Activated T-helper 2 cell treated with anti-CD3 and anti-CD28 coated beads, Interferon-gamma antibody, Interleukin-2, Interleukin-4, amounts not matched to agents 10 μg/mL and 5 μg/mL and 100 μg/mL, durations not matched to agents 14 hours and 24 hours and 36 hours (primary cell): ENCODE measurements at places on chromosomes 5 and 9. TPM values are rescaled to one million over a fixed set of nuclear protein-coding genes. Genes with fewer than 3 reads are reported as not detected.

GRCh38 chr9:131276094-131276888 lies at the start of gene FAM78A:
Gene FAM78A (minus strand): TSS chr9:131276510. CDS start chr9:131276179, 331 bp downstream.
- peaks cover 27% of the 10 kb centered on the region for H3K4me1 ChIP-seq
- peaks cover 48% of the 10 kb centered on the region for H3K36me3 ChIP-seq
- H3K27ac ChIP-seq, result peak within 1 kb of the TSS; percentile 97
- H3K27me3 ChIP-seq, result peaks cover 4% of the 10 kb centered on the region

DNA sequence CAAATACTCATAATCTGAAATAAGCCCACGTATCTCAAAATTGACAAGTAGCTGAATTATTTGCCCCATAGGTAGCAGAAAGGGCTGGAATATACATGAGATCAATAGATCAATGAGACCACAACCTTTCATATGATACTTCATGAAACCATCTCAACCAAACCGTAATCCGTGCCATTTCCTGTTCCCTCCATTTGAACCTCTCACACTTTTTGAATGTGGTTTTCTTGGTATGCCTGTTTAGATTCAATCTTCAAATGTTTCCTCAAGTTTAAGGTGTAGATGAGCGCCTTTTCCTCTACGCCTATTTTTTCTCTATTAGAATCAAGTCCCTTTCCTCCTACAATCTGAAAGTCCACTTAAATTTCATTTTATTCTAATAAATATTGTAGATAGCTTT lies 805.5 kb downstream of the EFNA5 start:
- no peak overlapping the region for H3K27ac ChIP-seq
- peaks cover 4% of the 10 kb centered on the region for H3K4me1 ChIP-seq
- no peaks in the 10 kb centered on the region for H3K27me3 ChIP-seq
- H3K4me3 ChIP-seq, result no peak overlapping the region

DNA sequence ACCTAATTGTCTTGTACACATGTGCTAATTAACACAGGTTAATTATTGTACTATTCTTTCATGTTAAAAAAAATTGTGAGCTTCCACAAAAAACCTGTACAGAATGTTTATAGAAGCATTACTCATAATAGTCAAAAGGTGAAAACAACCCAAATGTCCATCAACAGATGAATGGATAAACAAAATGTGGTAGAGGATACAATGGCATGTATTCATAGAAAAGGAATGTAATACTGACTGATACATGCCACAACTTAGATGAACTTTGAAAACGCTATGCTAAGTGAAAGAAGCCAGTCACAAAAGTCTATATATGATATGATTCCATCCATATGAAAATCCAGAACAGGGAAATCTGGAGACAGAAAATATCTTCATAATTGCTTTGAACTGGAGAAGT lies 25.6 kb downstream of the RRAGA start:
- no peak for DNase-seq
- peaks cover 73% of the 10 kb centered on the region for H3K36me3 ChIP-seq
- H3K27me3 ChIP-seq, result no peaks in the 10 kb centered on the region
- peaks cover 4% of the 10 kb centered on the region for H3K4me1 ChIP-seq
- no peak overlapping the region for H3K4me3 ChIP-seq
- H3K27ac ChIP-seq, result peak overlapping the region; percentile 1

GRCh38 chr5:157744051-157745011 lies 819 bp downstream of the LSM11 start:
- H3K4me3 ChIP-seq, result peak overlapping the region; percentile 90
- no peaks in the 10 kb centered on the region for H3K27me3 ChIP-seq
- peaks cover 39% of the 10 kb centered on the region for H3K4me1 ChIP-seq
- DNase-seq, result no peak
- H3K36me3 ChIP-seq, result peaks cover 29% of the 10 kb centered on the region
- H3K27ac ChIP-seq, result peak overlapping the region; percentile 82

GRCh38 chr9:81086416-81086815 lies 602.9 kb downstream of the TLE1 start:
- no peak overlapping the region for H3K4me3 ChIP-seq
- no peak for DNase-seq
- no peaks in the 10 kb centered on the region for H3K27me3 ChIP-seq
- H3K4me1 ChIP-seq, result no peaks in the 10 kb centered on the region

- H3K27ac ChIP-seq, result no peak overlapping the region
- peaks cover 63% of the 10 kb centered on the region for H3K36me3 ChIP-seq
- H3K27me3 ChIP-seq, result peaks cover 6% of the 10 kb centered on the region
Observed at GRCh38 chr5:173316339-173317020, 11.7 kb downstream of the STC2 start.

- no peak for DNase-seq
- H3K4me1 ChIP-seq, result peaks cover 25% of the 10 kb centered on the region
- peaks cover 28% of the 10 kb centered on the region for H3K27me3 ChIP-seq
- no peaks in the 10 kb centered on the region for H3K36me3 ChIP-seq
Observed at GRCh38 chr5:113283558-113283957, 151.2 kb downstream of the TSSK1B start.

- peaks cover 14% of the 10 kb centered on the region for H3K27me3 ChIP-seq
- DNase-seq, result no peak
- peaks cover 8% of the 10 kb centered on the region for H3K4me1 ChIP-seq
- no peaks in the 10 kb centered on the region for H3K36me3 ChIP-seq
Observed at GRCh38 chr5:82657033-82657699, 379.0 kb upstream of the RPS23 start.

DNA sequence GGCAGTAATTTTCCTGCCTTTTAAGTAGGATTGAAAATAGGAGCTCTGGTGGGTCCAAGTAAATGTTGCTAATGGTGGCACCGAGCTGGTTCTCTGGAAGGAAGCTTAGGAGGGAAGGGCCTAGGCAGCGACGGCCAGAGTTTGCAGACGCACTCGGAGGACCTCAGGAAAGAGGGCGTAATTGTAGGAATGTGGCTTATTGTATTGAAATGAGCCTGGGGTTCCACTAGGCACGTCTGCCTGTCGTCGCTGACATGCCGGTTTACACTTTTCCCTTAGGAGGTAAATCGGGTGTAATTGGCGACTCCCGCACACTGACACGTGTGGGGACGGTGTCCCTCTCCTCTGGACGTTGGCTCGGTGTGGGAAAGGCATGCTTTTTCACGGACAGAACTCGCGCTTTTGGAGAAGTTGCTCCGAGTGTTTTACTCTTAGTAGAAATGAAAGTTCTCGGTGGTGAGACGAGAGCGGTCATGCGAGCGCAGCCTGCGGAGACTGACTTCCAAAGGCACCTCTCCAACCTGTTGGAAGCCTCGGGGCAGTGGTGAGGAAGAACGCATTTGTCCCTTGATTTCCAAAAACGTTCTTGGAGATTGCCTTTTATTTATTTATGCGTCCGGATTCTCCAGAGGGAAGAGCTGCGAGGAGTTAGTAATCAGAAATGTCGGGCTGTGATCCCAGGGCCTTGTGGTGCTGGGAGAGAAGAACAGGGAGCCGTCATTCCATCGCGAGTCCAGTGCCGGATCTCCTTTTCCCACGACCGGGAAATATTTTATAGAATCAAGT lies 1.3 kb downstream of the NR4A3 start:
- H3K36me3 ChIP-seq, result peaks cover 60% of the 10 kb centered on the region
- no peak for DNase-seq
- H3K4me3 ChIP-seq, result peak overlapping the region; percentile 100
- H3K27ac ChIP-seq, result peak overlapping the region; percentile 87

GRCh38 chr5:103510851-103511553 lies 51.6 kb downstream of the NUDT12 start:
- peaks cover 2% of the 10 kb centered on the region for H3K27me3 ChIP-seq
- H3K4me1 ChIP-seq, result no peaks in the 10 kb centered on the region
- no peaks in the 10 kb centered on the region for H3K36me3 ChIP-seq
- no peak overlapping the region for H3K27ac ChIP-seq

DNA sequence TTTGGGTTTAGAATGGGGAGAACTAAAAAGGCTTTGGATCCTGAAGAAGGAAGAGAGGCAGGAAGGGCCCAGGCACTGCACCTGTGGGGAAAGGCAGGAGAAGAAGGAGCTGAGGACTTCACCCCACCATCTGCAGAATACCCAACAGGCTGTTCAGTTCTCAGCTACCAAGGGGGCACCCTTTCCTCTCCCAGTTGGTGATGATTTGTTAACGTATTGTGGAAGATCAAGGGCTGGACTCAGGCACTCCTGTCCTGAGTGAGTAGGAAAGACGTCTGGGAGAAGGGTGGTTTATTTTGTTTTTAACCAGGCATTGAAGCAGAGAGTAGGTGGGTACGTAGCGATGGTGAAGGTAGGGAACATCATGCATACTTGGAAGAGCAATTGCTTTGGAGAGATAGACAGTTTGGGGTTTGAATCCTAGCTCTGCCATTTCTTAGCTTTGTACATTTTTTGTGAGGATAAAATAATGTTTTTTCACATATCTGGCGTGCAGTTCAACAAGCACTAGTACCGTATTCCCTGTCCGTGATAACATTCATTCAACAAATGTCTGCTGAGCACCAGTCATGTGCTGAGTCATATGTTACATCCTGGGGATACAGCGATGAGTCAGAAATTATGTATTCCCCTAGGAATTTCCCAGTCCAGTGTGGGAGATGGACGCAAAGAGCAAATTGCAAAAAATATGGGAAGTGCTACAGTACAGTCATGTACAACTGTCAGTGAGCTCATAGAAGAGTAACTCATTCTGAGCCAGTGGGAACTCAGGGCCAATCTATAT lies 2.1 kb downstream of the MSANTD3 start:
- peaks cover 8% of the 10 kb centered on the region for H3K36me3 ChIP-seq
- peaks cover 26% of the 10 kb centered on the region for H3K4me1 ChIP-seq
- H3K27me3 ChIP-seq, result peaks cover 2% of the 10 kb centered on the region
- DNase-seq, result no peak
- H3K4me3 ChIP-seq, result peak overlapping the region; percentile 11
- no peak overlapping the region for H3K27ac ChIP-seq

- peak overlapping the region; percentile 96 for H3K27ac ChIP-seq
- DNase-seq, result no peak
- H3K36me3 ChIP-seq, result peaks cover 23% of the 10 kb centered on the region
Observed at GRCh38 chr5:77776554-77777206, 541 bp upstream of the TBCA start.

GRCh38 chr5:43427306-43427705 lies 15.1 kb upstream of the CCL28 start:
- DNase-seq, result no peak
- no peak overlapping the region for H3K27ac ChIP-seq
- no peaks in the 10 kb centered on the region for H3K4me1 ChIP-seq
- no peaks in the 10 kb centered on the region for H3K36me3 ChIP-seq
- H3K27me3 ChIP-seq, result no peaks in the 10 kb centered on the region

DNA sequence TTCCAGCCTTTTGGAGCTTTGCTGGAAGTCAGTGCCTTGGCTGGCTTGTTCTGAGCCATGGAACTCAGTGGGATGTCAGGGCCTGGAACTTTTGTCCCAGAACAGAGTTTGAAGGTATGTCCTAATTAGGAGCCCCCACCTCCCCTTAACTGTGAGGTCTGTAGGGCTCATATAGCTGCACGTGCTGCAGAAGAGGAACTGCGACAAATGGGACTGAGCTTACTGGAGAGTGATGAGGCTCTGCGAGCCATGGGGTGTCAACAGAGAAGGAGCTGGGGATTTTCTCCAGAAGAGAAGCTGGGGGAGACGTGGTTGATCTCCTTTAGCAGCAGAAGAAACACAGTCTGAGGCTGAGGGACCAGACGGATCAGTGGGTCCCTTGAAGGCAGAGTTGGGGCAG lies 10.9 kb downstream of the TMEM8B start:
- no peaks in the 10 kb centered on the region for H3K36me3 ChIP-seq
- DNase-seq, result no peak
- no peak overlapping the region for H3K27ac ChIP-seq
- peaks cover 7% of the 10 kb centered on the region for H3K4me1 ChIP-seq

GRCh38 chr5:98635656-98636055 lies 137.8 kb upstream of the RGMB start:
- H3K4me3 ChIP-seq, result no peak overlapping the region
- no peak overlapping the region for H3K27ac ChIP-seq
- DNase-seq, result no peak
- no peaks in the 10 kb centered on the region for H3K36me3 ChIP-seq

- no peak for DNase-seq
- H3K27me3 ChIP-seq, result peaks cover 2% of the 10 kb centered on the region
- H3K27ac ChIP-seq, result no peak overlapping the region
- H3K36me3 ChIP-seq, result no peaks in the 10 kb centered on the region
- no peak overlapping the region for H3K4me3 ChIP-seq
Observed at GRCh38 chr5:90615355-90615754, 56.8 kb downstream of the ADGRV1 start.

DNA sequence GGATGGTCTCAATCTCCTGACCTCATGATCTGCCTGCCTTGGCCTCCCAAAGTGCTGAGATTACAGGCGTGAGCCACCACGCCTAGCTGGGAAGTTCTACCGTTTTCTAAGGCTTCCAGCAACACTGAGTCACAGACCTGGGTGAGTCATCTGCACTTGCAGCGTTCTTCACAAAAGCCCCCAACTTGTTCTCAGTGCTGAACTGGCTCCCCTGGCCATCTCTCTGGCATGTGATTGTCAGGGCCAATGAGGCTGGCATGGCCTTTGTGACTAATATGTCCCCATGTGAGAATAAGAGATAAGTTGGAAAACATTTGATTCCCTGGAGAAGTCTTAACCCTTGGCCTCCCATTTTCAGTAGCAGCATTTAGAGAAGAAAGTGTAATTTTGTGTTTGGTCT lies 124.4 kb downstream of the WDR41 start:
- DNase-seq, result no peak
- no peak overlapping the region for H3K27ac ChIP-seq
- H3K4me3 ChIP-seq, result no peak overlapping the region
- no peaks in the 10 kb centered on the region for H3K4me1 ChIP-seq
- H3K27me3 ChIP-seq, result peaks cover 2% of the 10 kb centered on the region

- H3K4me3 ChIP-seq, result no peak overlapping the region
- H3K27ac ChIP-seq, result no peak overlapping the region
- no peaks in the 10 kb centered on the region for H3K36me3 ChIP-seq
- H3K4me1 ChIP-seq, result no peaks in the 10 kb centered on the region
- peaks cover 12% of the 10 kb centered on the region for H3K27me3 ChIP-seq
Observed at GRCh38 chr5:173573126-173573960, 43.1 kb downstream of the BOD1 start.

GRCh38 chr9:34898846-34899245 lies 59.2 kb upstream of the PHF24 start:
- peaks cover 44% of the 10 kb centered on the region for H3K27me3 ChIP-seq
- no peak for DNase-seq
- H3K4me1 ChIP-seq, result no peaks in the 10 kb centered on the region
- H3K36me3 ChIP-seq, result no peaks in the 10 kb centered on the region
- H3K4me3 ChIP-seq, result no peak overlapping the region

The ATOSB gene
- 7.0 and 7.3 TPM in 2 replicates for total RNA-seq

The ARHGEF28 gene
- 0.05 and 0.11 TPM in 2 replicates for total RNA-seq

The TMEM215 gene
- not detected in 2 replicates for total RNA-seq

The GGTA1 gene
- total RNA-seq, result not detected in 2 replicates

The VCP gene
- 361 and 366 TPM in 2 replicates for total RNA-seq

The TAF1L gene
- not detected in 2 replicates for total RNA-seq

The FER gene
- 7.0 and 7.3 TPM in 2 replicates for total RNA-seq

The SPACA9 gene
- total RNA-seq, result 1.1 and 1.3 TPM in 2 replicates

The KIAA0825 gene
- total RNA-seq, result 0.32 and 0.62 TPM in 2 replicates

The MIGA2 gene
- total RNA-seq, result 41.5 and 41.7 TPM in 2 replicates

The PCDHA9 gene
- not detected in 2 replicates for total RNA-seq
